GOT3 (cell line): ENCODE measurements at places on chromosomes 16 and 17.

GRCh38 chr17:34527908-34528470 lies 51.4 kb upstream of the TMEM132E start:
- DNase-seq: no peak

GRCh38 chr17:57915985-57916757 lies 39.0 kb downstream of the CUEDC1 start:
- no peak for DNase-seq

DNA sequence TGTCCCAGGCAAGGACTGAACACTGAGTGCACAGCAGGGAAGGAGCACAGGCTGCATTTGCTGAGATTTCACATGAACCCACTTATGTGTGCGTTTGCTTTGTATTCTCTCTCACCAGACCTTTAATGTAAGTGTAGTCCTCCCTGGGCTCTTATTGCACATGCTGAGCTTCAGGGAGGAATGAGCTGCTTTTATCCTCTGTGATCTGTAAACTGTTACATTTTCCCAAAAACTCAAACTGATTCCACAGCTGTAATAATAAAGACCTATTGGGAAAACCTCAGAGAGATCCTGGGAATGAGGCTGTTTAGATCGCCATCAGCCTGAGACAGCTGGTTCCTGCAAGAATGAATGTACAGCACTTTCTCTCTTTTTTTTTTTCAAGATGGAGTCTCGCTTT lies 53.6 kb upstream of the ADORA2B start:
- DNase-seq: no peak

DNA sequence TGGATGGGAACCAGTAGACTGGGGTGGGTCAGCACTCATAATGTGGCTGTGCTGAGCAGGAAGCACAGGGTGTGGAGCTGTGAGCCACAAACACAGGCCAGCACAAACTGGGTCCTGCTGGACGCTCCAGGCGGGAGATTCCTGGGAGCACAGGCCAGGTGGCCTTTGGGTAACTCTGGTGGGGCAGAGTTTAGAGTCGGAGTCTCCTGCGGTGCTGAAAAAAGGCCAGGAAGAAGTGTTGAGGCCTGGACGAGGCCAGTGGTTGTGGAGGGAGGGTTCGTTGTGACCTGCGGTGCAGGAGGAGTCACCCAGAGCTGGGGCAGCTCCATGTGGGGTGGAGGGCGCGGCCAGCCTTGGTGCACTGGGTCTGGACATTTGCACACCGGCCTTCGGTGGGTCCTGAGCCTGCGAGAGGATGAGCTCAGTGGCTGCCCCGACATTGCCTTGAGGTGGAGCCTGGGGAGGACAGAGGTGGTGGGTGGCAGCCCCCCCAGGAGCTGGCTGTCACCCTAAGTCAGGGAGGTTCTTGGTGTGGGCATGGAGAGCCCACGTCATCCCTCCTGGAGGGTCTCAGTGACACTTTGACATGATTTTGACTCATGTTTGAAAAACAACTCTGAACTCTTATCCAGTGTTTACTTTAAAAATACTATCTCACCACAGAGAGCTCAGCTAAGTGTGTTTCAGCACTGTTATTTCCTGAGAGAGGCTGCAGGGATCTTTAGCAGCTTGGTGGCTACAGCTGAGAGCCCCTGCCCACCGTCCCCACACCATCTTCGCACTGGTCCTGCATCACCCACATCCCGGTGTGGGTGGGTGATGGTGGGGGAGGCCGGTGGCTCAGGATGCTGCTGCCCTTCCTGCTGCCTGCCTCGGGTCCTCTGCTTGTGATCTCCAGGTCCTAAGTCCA lies 98.7 kb downstream of the NPIPB11 start:
- DNase-seq: no peak

DNA sequence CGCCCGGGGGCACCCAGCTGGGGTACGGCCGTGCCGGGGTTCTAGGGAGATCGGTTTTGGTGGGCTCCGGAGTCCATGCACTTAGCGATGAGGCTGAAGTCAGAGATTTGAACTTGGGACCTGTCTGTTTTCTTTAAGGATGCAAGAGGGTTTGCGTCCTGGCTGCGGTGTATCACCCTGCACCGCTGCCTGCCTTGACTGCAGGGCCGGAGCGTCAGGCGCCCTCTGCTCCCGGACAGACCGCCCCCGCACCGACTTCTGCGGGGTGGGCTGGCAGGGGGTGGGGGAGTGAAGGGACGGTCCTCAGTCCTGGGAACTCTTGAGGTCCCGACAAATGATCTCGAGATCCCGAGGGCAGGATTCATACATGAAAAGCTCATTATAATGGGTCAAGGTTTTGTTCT lies 701 bp downstream of the PDP2 start:
- no peak for DNase-seq

DNA sequence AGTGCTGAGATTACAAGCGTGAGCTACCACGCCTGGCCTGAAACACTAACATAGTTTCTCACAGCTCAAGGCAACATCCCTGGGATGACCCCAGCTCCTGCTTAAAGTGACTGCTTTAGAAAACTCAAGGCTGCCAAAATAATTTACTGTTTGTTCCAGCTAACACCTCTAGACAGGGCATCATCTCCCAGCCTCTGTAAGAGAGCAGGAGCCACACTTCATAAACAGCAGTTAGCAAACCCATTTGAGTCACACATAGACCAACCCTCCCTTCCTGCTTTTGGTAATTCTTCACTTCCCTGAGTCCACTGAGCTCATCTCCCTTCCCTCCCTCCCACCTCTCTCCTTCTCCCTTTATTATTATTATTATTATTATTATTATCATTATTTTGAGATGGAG lies 201.3 kb downstream of the XYLT1 start:
- DNase-seq: no peak

GRCh38 chr17:78785011-78785662 lies 3.1 kb upstream of the CYTH1 start:
- no peak for DNase-seq

DNA sequence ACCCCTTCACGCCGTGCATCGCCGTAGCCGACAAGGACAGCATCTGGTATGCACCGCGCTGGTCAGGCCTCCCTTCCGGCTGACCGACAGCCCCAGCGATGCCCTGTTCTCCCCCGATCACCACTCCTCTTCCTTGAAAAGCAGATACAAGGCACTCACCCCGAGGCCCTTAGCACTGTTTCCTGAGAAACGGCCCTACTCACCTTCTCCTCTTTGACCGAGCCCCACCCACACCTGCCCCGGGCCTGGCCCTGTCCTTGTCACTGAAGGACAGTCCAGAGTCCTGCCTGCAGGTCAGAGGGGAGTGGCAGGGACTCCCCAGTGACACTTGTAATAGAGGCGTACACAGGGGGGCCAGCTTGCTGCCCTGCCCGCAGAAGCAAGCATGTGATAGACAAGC lies 45.9 kb upstream of the CHMP6 start:
- DNase-seq: no peak

GRCh38 chr16:87337262-87337771 lies 20.1 kb upstream of the C16orf95 start:
- no peak for DNase-seq

GRCh38 chr16:19744670-19745069 lies 26.6 kb downstream of the IQCK start:
- no peak for DNase-seq

- DNase-seq: no peak
These were observed 11.8 kb downstream of the TEFM start for GRCh38 chr17:30894236-30894635.

DNA sequence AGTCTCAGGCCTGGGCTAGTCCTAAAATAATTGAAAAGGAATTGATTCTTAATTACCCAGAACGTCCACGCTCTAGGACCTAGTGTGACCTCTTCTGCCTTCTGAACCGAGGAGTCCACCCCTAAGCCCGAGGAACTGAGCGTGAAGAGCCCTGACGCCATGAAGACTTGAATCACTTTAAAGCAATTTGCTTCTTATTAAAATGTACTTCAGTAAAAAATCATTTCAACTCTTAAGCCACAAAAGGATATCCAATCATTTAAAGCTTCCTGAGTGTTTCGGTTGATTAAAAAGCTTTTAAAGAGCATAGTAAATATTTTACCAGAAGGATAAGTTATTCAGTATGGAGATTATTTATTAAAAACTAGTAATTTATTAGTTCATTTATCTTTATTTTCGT lies 11.6 kb downstream of the HSBP1 start:
- no peak for DNase-seq

DNA sequence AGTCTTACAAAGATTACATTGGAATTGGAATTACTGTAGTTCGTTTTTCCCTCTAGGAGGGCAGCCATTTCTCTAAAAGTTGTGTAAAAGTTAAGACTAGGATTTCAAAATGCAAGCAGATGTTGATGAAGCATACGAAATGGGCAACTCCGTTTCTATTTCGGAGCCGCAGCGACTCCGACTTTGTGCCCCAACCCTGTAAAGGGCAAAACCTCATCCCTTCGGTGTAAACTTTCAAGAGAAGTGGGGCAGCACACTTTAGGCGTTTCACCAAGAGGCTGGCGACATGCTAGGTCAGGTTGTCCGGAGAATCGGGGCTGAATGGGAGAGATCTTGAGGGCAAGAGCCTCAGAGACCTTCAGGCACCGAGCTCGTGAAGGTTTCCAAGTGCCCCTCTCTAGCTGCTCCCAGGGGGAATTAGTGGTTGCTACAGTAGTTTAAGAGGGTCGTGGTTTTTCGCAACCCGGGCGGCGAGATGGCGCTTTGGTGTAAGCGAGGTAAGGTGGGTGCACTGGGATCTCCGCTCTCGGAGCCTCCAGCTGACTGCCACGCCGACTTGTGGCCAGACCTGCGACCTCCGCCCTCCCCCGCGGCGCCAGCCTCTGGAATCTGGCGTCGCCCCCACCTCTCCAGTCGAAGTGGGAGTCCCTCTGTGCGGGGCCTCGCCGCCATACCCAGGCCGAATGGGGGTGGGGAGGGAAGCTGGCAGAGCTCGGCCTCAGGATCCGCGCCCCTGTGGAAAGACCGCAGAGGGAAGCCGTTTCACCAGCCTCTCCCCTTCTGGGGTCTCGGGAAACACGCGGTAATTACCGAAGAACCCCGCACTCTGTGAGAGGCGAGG lies 1.0 kb upstream of the HEXIM2 start:
- DNase-seq: no peak

DNA sequence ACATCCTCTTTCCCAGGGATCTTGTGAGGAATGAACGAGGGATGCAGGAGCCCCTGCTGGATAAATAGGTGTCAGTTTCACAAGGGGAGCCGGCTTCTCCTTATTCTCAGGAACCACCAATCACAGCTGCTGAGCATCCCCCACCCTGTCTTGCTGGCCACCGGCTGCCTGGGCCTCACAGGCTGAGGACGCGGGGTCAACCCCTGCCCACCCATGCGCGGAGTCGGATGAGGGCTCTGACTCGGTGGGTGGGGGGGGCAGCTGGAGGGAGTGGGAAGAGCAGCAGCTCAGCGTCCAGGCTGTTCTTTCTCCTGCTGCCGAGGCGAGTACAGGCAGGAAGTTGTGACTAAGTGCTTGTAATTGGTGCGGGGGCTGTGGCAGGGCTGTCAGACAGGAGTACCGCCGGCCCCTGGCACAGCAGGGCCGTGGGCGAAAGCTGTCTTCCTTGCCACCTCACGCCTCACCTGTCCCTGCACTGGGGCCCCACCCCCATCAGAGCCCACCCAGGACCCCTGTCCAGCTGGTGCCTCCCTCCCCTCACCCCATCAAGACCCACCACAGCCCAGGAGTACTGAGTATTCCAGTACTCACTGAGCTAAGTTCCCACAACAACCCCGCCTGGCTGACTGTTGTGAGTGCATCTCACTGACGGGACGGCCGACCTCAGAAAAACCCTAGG lies 11.0 kb upstream of the DPEP1 start:
- peak; percentile 40 for DNase-seq
